ENCODE measurements at places on chromosomes 11 and 22.

DNA sequence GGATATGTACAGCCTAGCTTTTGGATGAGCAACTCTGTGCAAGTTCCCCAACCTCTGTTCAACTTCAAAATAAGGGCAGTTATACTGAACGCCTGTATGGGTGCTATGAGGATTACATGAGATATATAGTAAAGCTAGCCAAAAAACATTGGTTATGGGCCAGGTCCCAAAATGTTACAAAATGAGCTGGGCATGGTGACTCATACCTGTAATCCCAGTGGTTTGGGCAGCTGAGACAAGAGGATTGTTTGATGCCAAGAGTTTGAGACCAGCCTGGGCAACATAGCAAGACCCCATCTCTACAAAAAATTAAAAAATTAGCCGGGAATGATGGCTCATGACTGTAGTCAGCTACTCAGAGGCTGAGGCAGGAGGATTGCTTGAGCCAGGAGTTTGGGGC is 118.4 kb downstream of the TEAD1 start:
- DNase-seq, result no peak

- DNase-seq, result no peak
These were observed 19.5 kb upstream of the SCGB1A1 start for GRCh38 chr11:62399172-62399877.

DNA sequence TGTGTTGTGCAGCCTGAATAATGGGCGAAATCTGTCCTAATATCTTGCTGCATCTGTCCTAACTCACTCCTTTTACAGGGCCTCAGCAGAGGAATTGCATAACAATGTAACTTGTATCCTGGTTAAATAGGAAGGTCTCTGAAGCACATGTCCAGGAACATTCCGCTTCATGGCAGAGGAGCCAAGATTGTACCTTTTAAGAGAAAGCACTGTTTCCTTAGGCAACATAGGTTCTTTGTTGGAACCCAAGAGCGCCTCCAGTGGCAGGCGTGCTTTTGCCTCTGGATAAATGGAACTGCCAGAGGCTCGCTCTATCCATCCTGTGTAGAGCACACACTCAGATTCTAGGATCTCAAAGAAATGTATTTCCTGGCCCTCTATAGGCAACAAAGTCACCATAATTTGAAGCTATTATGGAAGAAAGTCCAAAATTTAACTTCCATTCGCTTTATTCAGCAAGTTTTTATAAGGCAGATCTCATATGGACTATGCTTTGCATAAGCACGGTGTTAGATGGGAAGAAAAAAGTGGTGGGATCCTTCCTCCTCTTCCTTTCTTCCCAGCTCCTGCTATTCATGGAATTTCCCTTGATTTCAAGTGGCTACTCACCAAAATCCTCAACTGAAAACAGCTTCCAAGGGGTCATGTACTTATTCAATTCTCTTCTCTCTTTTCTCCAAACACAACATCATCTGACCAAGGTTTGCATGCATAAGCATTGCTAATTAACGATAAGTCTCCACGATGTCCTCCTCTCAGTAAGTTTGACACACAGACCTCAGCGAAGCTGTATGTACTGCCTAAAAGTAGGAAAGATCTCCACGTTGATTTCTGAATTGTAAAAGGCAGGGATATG is at the start of gene BLID:
Gene BLID (minus strand): TSS at position 692 of the 856 bp plus-strand sequence. CDS start 293 bp downstream, at position 399.
- no peak for DNase-seq

DNA sequence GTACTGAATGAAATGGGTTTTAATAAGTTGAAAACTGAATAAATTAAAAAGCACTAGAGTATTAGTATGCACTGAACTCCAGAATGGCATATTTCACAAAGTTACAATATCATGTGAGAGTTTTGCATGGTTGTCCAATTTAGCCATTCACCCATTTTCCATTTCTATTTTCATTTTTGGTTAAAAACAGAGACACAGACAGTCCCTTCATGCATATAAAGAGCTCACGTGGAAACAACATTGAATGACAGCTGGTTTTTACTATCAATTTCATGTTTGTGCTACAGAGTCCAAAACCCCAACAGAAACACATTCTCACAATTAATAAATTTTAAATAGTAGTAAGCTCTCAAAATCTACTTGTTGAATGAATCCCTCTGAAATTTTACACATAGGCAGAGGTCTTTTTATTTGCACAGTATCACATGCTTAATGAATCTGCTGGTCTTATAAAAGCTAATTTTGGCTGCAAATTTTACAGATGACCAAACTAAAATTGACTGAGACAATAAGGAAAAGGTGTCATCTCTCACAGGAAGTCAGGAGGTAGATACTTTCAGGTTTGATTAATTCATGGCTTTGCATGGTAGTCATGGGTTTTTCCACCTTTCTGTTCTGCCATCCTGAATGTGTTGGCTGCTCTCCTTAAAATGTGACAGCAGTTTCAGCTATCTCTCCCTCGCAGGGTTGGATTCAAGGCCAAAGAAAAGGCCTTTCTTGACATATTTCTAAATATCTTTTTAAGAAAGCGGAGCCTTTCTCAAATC is 20.6 kb upstream of the DDI1 start:
- no peak for DNase-seq

DNA sequence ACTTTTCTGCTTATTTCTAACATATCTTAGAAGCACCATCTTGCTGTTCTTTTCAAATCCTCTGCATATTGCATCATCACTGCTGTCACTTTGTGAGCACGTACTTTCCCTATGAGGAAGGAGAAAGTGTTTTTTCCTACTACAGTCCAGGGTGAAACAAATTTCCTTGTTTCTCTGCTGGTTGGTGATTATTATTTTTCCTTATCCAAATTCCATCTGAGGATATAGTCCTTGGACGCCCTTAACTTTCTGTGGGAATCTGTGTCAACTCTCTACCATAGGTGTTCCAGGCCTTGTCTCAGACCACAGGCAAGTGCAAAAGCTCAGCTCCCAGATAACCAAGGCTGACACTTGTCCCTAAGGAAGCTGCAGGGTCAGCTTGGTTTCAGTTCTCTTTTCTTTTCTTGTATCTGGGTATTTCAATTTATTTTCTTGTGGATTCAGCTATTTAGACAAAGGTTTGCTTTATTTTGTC is 29.4 kb upstream of the LYVE1 start:
- DNase-seq, result no peak

- no peak for DNase-seq
These were observed 3.5 kb upstream of the EEF1G start for GRCh38 chr11:62577046-62577714.

DNA sequence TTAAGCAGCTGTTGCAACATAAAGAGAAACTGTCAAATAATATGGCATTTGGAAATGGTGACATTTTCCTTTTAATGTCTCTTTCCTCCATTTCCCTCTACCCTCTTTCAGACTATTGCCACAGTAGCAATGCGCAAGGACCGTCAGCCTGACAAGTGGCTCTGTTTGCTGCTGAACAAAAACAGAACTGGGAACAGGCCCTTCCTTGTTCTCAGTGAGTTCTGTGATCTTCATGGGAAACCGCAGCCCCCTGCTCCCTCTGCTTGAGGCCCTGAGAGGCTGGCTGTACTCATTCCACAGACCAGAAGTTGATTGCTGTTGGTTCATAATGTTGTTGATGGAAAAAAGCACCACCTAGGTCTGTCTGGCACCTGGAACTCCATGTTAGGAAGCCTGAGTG is 559.7 kb downstream of the OPCML start:
- no peak for DNase-seq
